ENCODE measurements at places on chromosomes 5 and 9. TPM values are rescaled to one million over a fixed set of nuclear protein-coding genes. Genes with fewer than 3 reads are reported as not detected.
A peak's percentile ranks its signal among the peaks of the same experiment; 100 is the strongest.

The INSL6 gene
- not detected for total RNA-seq

DNA sequence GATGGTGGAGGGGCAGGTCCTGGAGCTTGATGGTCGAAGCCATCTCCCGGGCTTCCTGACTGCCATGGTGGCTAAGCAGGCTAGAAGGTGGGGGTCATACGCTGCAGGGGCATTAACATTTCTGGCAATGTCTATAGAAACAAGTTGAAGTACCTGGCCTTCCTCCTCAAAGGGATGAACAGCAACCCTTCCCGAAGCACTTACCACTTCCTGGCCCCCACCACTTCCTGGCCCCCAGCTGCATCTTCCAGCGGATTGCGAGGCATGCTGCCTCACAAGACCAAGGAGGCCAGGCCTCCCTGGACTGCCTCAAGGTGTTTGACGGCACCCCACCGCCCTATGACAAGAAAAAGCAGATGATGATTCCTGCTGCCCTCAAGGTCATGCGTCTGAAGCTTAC, 97.0 kb upstream of the MOCS2 start:
- H3K27me3 ChIP-seq, result peaks cover 1% of the 10 kb centered on the region
- no peaks in the 10 kb centered on the region for H3K4me1 ChIP-seq
- no peak overlapping the region for H3K4me3 ChIP-seq

DNA sequence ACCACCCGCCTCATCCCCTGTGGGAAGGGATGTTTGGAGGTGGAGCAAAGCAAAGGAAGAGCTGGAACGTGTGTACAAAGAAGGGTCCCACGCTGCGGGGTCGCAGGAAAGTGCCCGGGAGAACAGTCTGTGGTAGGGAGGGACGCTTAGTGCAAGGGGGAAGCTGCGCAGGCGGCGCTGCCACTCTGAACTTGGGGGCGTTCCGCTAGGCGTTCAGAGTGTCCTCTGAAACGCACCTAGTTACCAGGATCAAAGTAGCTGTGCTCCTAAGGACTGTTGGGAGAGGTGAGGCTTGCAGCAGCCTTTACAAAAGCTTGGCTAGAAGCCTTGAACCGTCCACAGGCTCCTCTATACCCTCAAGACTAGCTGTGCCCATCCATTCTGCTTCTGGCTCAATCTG, 29.3 kb upstream of the PDE8B start:
- no peak overlapping the region for H3K27ac ChIP-seq
- peak overlapping the region; percentile 82 for H3K4me3 ChIP-seq
- no peaks in the 10 kb centered on the region for H3K4me1 ChIP-seq
- H3K27me3 ChIP-seq, result peaks cover 13% of the 10 kb centered on the region
- DNase-seq, result no peak
- H3K36me3 ChIP-seq, result no peaks in the 10 kb centered on the region

- no peak overlapping the region for H3K27ac ChIP-seq
- no peak for DNase-seq
- no peaks in the 10 kb centered on the region for H3K36me3 ChIP-seq
- no peaks in the 10 kb centered on the region for H3K27me3 ChIP-seq
- peaks cover 4% of the 10 kb centered on the region for H3K4me1 ChIP-seq
Observed at GRCh38 chr5:160641405-160641804, 210.6 kb downstream of the ATP10B start.
